ENCODE measurements at places on chromosomes 3 and 15.

DNA sequence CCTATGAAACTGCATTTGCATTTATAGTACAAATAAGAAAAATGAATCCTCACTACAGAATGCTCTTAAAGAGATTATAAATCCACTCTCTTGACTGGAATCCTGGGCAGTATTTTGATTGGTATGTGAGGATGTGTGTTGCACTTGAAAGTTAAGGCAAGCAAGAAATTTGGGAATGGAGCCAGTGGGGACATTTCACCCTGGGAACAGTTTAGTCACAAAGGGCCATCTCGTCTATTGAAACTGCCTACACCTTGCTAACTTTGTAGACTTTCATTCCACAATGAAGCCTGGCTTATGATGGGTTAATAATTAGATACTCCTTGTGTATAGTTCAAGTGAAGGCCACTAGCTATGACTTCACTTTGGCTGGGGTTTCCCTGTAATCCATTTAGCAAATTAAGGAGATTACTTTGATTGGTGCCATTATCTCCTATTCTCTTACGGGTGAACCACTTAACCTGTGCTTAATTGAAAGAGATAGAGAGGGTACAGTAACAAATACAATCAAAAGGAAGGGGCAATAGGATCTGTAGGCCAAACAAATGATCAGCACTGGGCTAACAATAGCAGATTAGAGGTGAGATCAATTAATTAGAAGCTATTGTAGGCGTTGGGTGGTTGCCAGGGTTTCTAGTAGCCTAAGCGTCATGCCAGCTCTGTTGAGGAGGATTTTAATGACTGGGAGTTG lies 146.9 kb upstream of the RARB start:
- DNase-seq: no peak

- DNase-seq: no peak
Measured at GRCh38 chr15:75723847-75724660, 11.4 kb upstream of the CSPG4 start.

GRCh38 chr3:32117320-32117719 lies 10.9 kb downstream of the GPD1L start:
- DNase-seq: no peak

GRCh38 chr3:120348065-120348990 lies 826 bp downstream of the LRRC58 start:
- peak; percentile 63 for DNase-seq

GRCh38 chr3:98551754-98552153 lies 20.0 kb downstream of the GPR15 start:
- DNase-seq: no peak

DNA sequence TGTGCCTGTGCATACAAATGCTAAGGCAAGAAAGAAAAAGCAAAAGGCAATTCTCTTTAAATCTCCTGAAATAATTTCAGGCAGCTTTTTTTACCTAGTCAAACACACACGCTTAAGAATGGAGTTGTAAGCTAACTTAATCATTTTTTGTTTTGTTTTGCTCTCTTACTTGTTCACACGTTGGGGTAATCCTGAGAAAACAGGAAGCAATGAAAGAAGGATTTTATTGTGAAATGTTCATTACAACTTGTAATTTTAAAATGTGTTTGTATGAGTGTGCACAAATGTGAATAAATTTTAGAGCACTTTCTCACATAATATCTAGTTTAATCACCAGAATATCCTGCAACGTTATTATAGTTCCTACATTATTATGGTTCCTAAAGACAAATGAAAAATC lies 263.8 kb downstream of the LPP start:
- DNase-seq: no peak

DNA sequence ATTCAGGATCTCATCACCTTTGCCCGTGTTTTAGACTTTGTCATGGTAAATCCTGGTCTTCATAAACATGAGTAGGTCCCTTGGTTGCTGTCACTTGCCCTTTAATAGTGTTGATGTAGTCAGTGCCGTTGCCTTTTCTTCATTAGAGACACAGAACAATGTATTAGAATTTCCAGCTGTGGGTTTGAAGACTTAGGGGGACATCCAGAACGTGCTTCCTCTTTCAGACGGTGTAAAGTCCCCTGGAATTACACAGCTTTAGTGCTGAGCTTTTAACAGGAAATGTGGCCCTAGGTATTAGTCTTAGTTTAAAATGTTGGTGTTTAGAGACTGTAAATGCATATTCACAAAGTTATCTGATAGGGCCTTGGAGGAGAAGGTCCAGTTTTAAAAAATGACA lies 8.8 kb upstream of the LRCH3 start:
- DNase-seq: no peak

DNA sequence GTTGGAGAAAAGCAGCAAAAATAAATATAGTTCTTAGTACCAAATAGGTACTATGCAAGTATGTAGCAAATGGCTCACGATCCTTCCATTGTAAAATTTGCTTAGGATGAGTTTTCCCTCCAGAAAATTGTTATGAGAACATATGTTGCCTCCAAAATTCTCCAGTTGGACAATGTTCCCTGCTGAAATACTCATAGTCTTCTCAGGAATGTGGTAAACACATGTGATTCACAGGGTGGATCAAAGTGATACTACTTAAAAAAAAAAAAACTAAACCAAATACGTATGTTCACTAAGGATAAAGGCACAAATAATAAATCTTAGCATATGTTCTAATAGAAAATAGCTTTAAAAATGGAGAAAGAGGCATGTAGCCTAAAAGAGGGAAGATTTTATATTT lies 84.3 kb upstream of the ZNF385D start:
- DNase-seq: no peak
